ENCODE measurements at places on chromosomes 5 and 9.

DNA sequence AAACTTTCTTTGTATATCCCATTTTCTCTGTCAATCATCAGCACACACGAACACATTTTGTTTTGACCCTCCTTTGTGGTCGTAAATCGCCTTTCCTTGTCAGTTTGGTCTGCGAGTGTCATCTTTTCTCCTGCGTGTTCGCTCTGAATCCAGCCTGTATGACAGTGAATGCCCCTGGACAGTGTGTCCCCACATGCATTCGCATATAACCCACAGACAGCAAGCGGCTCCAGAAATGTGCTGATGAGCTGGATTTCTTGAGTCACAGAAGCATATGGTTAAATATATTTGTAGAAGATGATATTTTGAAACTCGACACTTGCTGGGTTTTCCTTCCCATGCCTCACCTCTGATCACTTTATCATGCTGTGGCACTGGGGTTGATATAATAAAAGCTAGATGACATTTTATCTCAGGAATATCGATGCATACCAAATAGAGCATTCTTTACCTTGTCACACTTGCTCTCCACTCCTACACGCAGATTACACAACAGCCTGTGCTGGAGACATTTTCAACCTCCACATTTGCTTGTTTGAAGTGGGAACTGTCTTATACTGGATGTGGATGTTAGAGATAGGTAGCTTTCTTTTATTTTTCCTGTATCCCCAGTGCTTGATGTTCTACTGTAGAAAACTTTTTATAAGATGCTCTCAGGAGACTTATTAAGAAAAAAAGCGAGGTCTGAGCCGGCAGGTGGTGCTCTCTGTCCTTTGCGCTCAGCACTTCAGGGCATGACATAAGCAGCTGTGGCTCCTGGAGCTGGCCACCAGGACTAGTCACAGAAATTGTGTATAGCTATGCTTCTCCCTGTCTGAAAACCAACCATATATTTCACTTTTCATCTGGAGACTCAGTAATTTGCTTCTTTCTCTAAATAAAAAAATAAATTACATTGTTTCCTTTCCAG, 215.1 kb downstream of the SH3GL2 start:
- peak; percentile 11 for DNase-seq

- no peak for DNase-seq
Measured at GRCh38 chr5:1933364-1934055, 50.8 kb upstream of the IRX4 start.

DNA sequence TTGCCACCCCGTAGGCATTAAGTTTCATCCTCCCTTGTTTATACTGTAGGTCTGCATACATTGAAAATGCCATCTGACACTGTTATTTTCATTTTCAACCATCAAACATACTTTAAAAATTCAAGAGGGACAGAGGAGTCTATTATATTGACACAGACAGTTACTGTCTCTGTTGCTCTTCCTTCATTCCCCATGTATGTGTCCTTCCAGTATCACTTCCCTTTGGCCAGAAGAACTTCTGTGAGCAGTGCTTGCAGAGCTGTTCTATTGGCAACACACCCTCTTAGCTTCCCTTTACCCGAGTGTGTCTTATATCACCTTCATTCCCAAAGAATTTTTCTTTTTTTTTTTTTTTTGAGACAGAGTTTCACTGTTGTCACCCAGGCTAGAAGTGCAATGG, 42.8 kb downstream of the RASGEF1C start:
- DNase-seq, result no peak

GRCh38 chr5:1975898-1976765, 93.4 kb upstream of the IRX4 start:
- no peak for DNase-seq

DNA sequence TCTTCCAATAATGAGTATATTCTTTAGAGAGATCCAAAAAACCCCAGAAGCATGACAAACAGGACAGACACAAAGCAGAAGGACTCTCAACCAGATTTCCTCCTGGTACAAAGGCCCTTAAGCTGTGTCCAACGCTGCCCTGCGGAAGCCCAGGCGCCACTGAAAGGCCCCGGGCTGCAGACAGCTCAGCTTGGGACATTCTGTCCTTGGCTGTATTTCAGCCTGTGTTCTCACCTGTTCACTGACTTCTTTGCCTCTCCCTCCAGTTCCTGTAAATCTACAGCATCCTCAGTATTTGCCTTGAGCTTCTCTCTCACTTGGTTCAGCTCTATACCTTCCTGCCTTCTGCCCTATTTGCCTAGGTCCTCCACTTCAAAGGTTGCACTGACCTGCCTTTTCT, 96.5 kb downstream of the SH3TC2 start:
- no peak for DNase-seq

DNA sequence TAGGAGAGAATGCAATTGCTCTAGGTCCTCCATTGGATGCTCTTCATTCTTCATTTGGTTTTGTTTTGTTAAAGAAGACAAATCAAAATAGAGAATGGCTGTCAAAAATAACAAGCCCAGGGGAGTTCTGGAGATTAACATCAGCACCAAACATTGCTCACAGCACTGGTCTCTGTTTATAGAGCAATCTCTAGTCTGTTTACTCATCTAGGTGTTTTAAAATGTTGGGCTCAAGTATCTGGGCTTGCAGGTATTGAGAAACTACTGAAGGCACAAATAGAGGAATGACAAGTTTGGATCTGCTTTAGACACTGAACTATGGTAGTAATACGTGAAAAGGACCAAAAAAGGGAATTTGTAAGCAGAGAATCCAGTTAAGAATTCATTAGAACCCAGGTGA, 77.0 kb upstream of the TMC1 start:
- no peak for DNase-seq

DNA sequence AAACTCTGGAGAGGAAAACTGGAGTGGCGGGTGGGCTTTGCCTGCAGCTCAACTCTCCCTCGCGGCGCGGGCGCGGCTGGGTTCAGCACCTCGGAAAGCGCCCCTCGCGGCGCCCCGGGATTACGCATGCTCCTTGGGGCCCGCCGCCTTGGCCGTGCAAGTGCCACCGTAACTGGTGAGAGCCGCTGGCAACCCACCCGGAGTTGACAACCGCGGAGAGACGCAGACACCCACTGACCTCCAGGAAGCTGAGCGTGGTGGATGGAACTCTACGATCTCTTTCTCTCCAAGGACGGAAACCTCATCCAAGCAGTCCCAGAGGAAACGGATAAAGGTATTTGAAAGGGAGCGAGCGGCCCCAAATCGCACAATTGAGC, 194 bp upstream of the RXFP3 start:
- DNase-seq, result no peak

DNA sequence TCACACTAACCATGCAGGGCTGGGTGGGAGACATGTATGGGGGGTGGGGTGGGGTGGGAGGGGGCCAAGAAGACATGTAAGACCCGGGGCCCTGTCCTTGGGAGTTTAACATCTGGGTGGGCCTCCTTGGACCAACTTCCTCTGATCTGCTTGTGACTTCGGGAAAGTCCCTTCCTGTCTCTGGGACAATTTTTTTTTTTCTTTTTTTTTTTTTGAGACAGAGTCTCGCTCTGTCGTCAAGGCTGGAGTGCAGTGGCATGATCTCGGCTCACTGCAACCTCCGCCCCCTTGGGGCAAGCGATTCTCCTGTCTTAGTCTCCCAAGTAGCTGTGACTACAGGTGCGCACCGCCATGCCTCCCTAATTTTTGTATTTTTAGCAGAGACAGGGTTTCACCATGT, 23.8 kb upstream of the IER5L start:
- no peak for DNase-seq

- no peak for DNase-seq
Measured at GRCh38 chr5:145463634-145464033, 371.5 kb downstream of the PRELID2 start.

GRCh38 chr5:31894141-31894540, 255.2 kb downstream of the PDZD2 start:
- DNase-seq, result no peak

All from SHP77 (cell line).